ENCODE measurements at places on chromosomes 1 and 21. TPM values are rescaled to one million over a fixed set of nuclear protein-coding genes. Genes with fewer than 3 reads are reported as not detected.

ELOA gene
- total RNA-seq: 29.7 TPM

OLFML2B gene
- total RNA-seq: not detected

KPRP gene
- total RNA-seq: not detected

OR6N1 gene
- total RNA-seq: not detected

CTTNBP2NL gene
- 1.1 TPM for total RNA-seq

KLHDC8A gene
- total RNA-seq: not detected

FAM131C gene
- total RNA-seq: 0.70 TPM

PDC gene
- total RNA-seq: not detected

ADORA1 gene
- total RNA-seq: not detected

MNDA gene
- not detected for total RNA-seq

YARS1 gene
- 238 TPM for total RNA-seq

OR2T2 gene
- total RNA-seq: not detected

IL10RB gene
- 30.5 TPM for total RNA-seq

KCNJ9 gene
- total RNA-seq: not detected

FMO1 gene
- not detected for total RNA-seq

SLC2A1 gene
- total RNA-seq: 158 TPM

TSTD1 gene
- total RNA-seq: 78.7 TPM

AMY1A gene
- not detected for total RNA-seq

HES5 gene
- total RNA-seq: not detected

AMY1C gene
- not detected for total RNA-seq

BRINP2 gene
- not detected for total RNA-seq

DNA sequence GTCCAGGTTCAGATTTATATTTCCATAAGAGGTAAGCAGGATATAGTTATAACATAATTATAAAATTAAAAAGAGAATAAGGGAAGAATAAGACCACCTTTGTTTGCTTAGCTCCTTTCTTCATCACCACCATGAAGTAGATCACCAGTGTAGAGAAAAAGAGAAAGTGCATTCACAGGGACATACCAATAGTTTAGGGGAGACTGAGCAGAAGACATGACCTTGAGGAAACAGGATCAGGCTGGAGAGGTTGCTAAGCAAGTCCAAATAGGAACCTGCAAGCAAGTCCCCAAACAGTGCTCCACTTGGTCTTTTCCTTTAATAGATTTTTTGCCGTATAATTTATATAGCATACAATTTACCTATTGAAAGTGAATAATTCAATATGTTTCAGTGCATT lies 63.0 kb downstream of the KCNT2 start:
- DNase-seq: no peak

GRCh38 chr1:183553764-183554163 lies 36.5 kb downstream of the NCF2 start:
- no peak for DNase-seq

GRCh38 chr1:225479996-225480720 lies 52.3 kb upstream of the LBR start:
- DNase-seq: no peak

DNA sequence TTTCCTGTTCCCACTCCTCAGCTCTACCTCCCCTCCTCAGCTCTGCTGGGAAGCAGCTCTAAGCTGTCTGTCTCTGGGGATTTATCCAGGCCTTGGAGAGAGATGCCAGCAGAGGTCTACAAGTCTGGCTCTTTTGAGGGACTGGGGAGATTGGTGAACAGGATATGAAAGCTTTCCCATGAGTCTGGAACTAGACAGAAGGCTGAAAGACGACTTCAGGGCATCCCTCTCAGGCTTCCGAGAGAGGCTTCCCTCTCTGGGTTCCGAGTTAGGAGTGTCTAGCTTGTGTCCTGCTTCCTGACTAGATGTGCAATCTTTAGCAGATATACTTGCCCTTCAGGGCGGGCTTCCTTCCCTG lies 733 bp downstream of the TMEM35B start:
- DNase-seq: no peak

- no peak for DNase-seq
Observed at GRCh38 chr1:224259986-224260385, 70.0 kb downstream of the NVL start.

DNA sequence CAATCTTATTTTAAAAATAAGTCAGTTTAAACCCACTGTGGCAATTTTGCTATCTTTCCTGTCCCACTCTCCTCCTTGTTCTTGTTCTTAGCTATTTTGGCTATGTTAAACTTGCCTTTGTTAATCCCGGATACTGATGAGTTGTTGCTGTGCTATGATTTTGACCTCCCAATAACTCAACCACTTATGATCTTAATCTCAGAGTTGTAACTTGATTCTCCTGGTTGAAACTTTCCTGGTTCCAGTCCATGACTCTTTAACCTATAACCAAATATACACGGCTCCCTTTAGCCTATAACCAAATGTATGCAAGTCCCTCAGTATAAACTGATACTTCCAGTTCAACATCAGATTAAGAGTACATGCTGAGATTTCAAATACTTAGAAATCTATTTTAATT lies 15.6 kb upstream of the ACADM start:
- no peak for DNase-seq

GRCh38 chr1:167249702-167250101 lies 29.0 kb downstream of the POU2F1 start:
- DNase-seq: peak; percentile 30

DNA sequence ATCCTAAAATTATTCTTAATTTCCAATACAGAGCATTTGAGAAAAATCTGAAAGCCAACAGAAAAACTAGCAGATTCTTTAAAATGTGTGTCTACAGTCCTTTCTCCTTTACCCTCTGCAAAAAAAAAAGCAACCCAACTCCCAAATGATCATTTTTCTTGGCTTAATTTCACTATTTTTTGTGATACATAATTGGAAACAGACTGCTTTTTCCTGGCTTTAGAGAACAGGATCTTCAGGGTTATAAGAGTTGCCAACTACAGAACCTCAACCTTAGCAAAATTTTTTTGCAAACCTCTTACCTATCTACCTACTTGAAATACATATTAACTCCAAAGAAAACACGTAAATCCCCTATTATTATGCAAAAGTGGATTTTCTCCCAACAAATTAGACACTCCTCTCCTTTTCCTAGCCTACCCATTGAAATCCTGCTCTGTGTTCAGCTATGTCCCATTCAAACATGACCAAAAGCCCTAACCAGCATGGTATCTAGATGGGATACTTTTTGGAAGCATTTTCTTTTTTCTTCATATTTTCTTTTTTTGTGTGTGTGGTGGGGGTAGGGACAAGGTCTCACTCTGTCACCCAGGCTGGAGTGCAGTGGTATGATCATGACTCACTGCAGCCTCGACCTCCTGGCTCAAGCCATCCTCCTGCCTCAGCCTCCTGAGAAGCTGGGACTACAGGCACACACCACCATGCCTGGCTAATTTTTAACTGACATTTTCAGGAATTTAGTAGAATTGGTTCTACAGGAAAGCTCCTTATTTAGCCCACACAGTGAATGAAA lies 9.0 kb downstream of the TGFBR3 start:
- peak; percentile 45 for DNase-seq

DNA sequence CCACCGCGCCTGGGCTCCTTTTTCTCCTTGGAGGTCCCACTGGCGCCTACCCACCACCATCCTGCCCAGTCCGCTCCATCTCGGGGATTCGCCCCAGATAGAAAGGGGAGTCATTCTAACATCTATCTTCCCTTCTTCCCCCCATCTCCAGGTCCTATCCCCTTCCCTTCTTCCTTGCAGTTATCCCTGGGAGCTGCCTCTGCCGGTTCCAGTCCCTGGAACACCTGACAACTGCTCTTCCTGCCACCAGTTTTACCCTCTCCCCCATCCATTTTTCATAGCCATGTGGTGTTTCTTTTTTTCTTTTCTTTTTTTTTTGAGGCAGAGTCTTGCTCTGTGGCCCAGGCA lies 12.0 kb upstream of the COL16A1 start:
- DNase-seq: no peak

DNA sequence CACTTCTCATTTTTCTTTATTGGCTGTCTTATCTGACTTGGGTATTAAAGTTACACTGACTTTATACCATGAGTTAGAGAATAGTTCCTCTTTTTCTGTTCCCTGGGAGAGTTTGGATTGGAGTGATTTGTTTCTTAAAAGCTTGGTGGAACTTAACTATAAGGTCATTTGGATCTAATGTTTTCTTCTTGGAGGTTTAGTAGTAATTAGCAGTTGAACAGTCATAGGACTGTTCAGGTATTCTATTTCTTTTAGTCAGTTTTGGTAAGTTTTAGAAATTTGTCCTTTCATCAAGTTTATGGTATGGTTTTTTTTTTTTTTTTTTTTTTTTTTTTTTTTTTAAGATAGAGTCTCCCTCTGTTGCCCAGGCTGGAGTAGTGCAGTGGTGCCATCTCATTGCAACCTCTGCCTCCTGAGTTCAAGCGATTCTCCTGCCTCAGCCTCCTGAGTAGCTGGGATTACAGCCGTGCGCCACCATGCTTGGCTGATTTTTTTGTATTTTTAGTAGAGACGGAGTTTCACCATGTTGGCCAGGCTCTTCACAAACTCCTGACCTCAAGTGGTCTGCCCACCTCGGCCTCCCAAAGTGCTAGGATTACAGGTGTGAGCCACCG lies 6.3 kb downstream of the TTC3 start:
- DNase-seq: peak; percentile 32

GRCh38 chr21:36791695-36792470 lies 93.0 kb downstream of the SIM2 start:
- no peak for DNase-seq

DNA sequence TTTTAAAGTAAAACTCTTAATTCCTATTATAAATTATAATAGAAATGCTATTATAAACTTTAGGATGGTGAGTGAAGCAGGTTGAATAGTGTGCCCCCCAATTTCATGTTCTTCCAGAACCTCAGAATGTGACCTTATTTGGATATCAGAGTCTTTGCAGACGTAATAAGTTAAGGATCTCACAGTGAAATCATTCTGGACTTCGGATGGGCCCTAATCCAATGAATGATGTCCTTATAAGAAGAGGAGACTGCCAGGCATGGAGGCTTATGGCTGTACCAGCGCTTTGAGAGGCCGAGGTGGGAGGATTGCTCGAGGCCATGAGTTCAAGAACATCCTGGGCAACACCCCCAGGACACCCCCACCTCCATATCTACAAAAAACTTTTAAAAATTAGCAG lies 9.4 kb upstream of the MT1HL1 start:
- DNase-seq: no peak

DNA sequence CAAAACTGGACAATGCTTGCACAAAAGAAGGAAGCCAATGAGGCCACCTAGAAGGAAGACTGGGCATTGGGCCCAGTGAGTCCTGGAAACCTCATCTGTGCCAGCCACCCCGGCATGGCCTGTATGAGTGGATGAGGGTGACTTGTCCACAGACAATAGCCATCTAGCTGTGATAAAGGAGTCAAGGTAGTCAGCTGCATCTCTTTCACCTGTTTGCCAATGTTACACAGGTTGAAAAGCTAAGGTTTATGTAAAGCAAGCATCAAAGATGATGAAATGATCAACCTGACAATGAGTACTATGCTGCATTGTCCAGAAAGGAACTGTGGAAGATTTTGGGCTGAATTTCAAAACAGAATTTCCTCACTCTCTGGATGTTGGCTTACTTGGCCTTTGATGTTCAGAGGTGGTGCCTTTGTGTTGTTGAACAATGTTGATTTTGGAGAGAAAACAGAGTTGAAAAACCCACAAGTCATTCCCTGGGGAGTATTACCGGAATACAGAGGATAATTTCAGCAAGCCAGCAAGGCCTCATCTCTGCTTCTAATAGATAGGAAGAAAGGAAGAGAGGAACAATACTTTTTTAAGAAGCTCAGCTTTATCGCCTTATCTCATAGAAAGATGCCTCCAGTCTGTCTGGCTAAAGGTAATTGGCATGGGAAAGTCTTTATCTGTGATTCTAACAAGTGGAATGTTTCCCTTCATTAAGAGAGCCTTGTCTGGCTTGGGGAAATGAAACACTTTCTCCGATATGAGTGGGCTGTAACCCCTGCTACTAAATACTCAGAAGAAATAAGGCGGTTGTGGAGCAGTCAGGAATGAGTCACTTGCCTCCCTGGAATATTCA lies 11.4 kb upstream of the SELE start:
- DNase-seq: no peak

- no peak for DNase-seq
Observed at GRCh38 chr1:215900684-215901083, 333.6 kb downstream of the KCTD3 start.

GRCh38 chr1:77459881-77460280 lies 178.1 kb downstream of the AK5 start:
- no peak for DNase-seq

DNA sequence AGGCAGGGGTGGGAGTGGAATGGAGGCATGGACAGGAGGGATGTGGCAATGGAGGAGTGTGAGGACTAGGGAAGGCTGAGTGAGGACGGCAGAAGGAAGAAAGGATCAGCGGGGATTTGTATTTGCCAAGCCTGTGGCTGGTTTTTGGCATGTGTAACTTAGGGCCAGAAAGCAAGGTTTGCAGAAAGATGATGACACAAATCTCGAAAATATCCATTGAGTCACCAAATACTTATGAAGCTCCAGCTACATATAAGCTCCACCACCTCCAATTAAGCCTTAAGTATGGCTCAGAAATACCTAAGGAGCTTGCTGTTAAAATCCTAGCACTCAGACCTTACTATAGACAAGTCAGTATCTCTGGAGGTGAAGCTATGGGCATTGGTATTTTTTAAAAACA lies 90.1 kb downstream of the OMA1 start:
- no peak for DNase-seq

- no peak for DNase-seq
Observed at GRCh38 chr1:183792300-183792699, 12.6 kb upstream of the RGL1 start.

DNA sequence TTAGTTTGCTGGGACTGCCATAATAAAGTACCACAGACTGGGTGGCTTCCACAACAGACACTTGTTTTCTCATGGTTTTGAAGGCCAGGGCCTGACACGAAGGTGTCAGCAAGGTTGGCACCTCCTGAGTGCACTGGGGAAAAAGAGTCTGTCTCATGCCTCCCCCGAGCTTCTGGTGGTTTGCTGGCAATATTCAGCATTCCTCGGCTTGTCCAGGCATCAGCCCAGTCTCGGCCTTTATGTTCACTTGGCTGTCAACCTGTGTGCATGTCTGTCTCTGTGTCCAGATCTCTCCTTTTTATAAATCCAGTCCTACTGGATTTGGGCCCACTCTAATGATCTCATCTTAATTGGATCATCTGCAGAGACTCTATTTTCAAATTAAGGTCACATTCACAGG lies 72.6 kb downstream of the DOP1B start:
- no peak for DNase-seq

DNA sequence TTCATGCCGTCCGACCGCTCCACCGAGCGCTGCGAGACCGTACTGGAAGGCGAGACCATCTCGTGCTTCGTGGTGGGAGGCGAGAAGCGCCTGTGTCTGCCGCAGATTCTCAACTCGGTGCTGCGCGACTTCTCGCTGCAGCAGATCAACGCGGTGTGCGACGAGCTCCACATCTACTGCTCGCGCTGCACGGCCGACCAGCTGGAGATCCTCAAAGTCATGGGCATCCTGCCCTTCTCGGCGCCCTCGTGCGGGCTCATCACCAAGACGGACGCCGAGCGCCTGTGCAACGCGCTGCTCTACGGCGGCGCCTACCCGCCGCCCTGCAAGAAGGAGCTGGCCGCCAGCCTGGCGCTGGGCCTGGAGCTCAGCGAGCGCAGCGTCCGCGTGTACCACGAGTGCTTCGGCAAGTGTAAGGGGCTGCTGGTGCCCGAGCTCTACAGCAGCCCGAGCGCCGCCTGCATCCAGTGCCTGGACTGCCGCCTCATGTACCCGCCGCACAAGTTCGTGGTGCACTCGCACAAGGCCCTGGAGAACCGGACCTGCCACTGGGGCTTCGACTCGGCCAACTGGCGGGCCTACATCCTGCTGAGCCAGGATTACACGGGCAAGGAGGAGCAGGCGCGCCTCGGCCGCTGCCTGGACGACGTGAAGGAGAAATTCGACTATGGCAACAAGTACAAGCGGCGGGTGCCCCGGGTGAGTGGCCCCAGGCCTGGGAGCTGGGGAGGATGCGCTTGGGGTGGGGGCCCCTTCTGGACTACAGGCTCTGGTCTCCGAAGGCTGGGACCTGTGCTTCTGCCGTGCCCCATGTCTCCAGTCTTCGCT lies 1.1 kb downstream of the SKI start:
- DNase-seq: peak; percentile 68

All from activated CD8-positive, alpha-beta T cell treated with anti-CD3 and anti-CD28 coated beads for 36 hours (primary cell).